Forelimb muscle (tissue), 1 donor: ENCODE measurements at places on chromosomes 1 and 21.

DNA sequence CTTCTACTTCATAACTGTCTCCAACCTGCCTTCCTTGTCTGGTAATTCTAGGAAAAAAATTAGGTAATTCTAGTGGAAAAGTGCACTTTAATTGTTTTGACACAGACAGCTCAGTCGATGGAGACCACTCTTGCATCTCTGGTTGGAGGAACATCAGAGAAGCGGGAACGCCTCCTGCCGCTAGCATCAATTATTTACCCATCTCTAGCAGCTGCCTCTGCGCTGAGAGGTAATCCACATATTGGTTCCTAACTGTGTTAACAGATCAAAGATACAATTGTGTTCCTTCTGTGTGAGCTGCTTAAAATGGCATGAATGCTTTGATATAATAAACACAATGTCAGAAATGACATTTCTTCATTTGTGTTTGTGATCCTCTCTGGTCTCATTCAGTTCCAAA lies 33.3 kb downstream of the C2CD2 start:
- DNase-seq, result no peak

DNA sequence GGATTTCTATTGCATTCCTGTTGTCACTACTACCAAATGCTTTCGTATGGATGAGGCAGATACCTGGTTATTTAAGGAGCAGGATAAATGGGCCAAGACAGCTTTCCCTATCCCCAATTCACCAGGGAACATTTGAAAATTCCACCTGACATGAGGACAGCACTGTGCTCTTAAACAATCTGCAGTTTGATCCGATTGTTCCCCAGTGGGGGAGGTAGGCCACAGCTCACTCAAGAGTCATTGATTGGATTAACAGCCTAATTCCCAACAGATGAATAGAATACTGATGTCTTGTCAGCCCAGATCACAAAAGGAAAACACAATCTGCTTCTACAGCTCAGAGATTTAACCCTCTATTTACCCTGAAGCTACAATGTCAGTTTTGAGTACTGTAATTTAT lies 123.9 kb downstream of the LHX4 start:
- no peak for DNase-seq

GRCh38 chr1:109509176-109510134 lies at the start of gene AMIGO1:
Gene AMIGO1, minus strand, starts transcription at chr1:109509727. Its CDS starts 815 bp downstream, at chr1:109508912.
- DNase-seq, result no peak

- DNase-seq, result no peak
Measured at GRCh38 chr1:165899461-165899941, 72.1 kb downstream of the UCK2 start.

- DNase-seq, result no peak
Measured at GRCh38 chr1:84885469-84885868, 7.5 kb downstream of the LPAR3 start.
